AG08396 (cell line): ENCODE measurements at places on chromosomes 1 and 21.

- DNase-seq = no peak
Measured at GRCh38 chr1:198677871-198678270, 39.0 kb downstream of the PTPRC start.

DNA sequence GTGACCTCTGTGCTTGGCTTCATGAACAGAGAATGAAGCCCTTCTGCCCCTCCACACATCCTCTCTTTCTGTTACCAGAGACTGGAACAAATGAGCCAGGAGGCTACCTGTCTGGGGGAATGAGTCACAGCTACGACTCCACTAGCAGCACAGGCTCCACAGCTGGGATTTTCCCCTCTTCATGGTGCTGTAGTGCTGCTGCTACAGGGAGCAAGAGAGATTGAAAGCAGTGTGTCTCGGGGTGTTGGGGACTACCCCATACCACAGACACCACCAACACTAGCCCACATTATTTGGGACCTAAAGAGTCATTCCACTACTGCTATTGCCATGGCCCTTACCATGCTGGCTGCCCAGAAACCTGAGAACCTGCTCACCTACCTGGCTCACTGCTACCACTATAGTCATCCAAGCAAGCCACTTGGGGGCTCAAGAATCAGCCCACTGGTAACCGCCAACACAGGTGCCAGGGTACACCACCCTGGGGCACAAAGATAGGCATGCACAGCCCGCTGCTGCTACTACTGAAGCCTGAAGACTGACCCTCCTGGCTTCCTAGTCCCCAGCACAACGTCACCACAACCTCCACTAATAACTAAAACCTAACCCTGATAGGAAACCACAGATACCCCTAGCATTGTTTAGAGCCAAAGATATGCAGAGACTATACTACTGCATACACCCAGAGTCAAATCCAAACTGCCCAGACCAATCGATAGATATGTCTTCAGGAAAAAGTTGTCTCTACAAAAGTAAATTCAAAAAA, 17.7 kb downstream of the CD1E start:
- DNase-seq = no peak

- no peak for DNase-seq
Measured at GRCh38 chr1:201316556-201316955, 33.2 kb downstream of the PKP1 start.

GRCh38 chr1:227759341-227760300, 24.4 kb downstream of the SNAP47 start:
- DNase-seq = peak; percentile 94

DNA sequence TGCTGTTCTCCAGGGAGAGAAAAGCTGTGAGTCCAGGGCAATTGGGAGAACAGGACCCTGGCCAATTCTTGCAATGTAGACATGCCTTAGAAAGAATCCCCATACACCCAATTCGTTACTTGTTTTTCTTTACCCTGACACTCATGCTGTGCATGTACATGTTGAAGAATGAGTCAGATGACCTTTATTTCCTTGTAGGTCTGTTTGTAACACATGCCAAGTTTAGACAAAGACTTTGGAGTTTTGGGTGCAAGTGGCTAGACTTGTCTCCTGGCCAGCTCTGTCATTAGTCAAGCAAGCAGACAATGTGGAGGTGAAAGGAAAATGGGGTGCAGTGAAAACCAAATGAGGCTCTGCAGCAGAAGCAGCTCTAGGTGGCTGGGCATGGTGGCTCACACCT, 38.1 kb downstream of the GNPAT start:
- DNase-seq = no peak

- no peak for DNase-seq
Measured at GRCh38 chr1:167294528-167294927, 73.8 kb downstream of the POU2F1 start.

DNA sequence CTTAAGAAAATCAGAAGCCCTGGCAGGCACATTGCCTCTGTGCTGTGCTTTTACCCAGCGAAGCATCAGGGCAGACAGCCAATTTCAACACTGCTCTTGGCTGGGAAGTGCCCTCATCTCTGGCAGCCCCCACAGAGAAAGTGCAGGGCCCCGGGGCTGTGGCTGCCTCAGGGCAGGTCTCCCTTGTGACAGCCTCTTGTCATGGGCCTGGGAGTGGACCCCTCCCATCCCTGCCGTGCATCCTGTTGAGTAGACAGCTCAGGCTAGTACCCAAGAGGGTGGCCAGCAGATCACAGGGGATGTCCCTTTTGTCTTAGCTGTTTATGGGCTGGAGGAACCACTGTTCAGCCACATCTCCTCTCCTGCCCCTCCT, 23.3 kb downstream of the TTC34 start:
- DNase-seq = no peak

- no peak for DNase-seq
Measured at GRCh38 chr1:58734630-58735029, 34.8 kb upstream of the MYSM1 start.

DNA sequence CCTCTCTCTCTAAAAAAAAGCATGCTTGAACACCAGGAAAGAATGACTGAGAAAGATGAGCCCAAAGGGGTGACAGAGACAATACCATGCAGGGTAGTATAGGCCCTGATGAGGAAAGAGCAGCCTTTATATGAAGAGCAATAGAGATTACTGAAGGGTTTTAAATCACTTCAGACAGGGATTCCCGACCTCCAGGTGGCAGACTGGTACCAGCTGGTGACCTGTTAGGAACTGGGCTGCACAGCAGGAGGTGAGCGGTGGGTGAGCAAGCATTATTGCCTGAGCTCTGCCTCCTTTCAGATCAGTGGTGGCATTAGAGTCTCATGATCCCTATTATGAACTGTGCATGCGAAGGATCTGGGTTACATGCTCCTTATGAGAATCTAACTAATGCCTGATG, 30.8 kb upstream of the GTF2B start:
- no peak for DNase-seq
